ENCODE measurements at places on chromosomes 6 and 20.

GRCh38 chr20:38227420-38228360 is 32.8 kb downstream of the KIAA1755 start:
- DNase-seq, result no peak

- no peak for DNase-seq
Measured at GRCh38 chr6:63465750-63466149, 106.5 kb upstream of the LOC128125822 start.

DNA sequence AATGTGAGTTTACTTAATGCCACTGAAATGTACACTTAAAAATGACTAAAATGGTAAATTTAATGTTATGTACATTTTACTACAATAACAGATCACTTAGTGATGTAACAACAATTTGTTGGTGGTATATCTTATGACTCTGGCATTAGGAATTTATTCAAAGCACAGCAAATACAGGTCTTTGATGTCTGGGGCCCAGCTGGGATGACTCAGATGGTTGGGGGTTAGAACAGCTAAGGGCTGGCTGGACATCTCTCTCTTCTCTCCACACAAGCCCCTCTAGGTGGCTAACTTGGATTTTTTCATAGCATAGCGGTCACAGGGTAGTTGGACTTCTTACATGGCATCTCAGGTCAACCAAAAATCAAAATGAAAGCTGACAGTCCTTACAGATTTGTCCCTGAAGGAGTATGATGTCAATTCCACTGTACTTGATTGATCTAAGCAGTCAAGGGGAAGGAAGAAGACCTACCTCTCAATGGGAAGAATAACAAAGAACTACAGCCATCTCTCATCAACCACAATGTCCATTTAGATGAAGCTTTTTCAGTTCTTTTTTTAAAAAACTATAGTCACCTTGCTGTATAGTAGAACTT is 37.5 kb upstream of the LCA5 start:
- DNase-seq, result no peak

GRCh38 chr6:21164768-21165326 is 428.7 kb upstream of the SOX4 start:
- DNase-seq, result no peak

DNA sequence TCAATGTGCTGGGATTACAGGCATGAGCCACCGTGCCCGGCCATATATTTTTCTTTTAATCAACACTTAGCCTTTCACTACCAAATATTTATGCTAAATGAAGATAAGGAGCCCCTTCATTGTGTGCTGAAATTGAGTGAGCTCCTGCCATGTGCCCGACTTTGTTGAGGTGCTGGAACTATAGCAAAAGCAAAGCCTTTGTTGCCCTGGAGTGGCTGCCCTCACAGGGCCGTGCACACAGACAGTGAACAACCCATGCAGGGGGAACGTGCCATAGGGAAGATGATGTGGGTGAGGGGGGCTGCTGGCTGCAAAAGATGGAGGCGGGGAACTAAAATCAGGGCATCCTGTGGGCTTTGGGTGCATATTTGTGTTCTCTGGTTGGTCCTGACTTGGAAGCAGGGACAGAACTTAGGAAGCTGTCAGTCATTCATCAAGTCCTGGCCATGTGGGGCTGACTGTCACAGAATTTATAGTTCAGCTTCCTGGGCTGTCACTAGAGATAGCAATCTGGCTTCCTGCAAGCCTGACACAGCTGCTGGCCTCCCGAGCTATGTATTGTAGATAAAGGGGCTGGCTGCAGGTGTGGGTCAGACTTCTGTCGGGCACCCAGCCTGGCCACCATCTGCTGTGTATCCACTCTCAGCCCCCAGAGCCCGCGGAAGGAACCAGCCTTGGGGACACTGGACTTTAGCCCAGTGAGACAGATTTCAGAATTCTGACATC is 56.8 kb upstream of the MPC1 start:
- DNase-seq, result no peak

- DNase-seq, result no peak
Measured at GRCh38 chr20:3932277-3932676, 43.1 kb downstream of the PANK2 start.

- peak; percentile 24 for DNase-seq
Measured at GRCh38 chr6:27693766-27694546, 218.2 kb downstream of the OR2B2 start.

Data from progenitor cell of endocrine pancreas (in vitro differentiated cells).